ENCODE measurements at places on chromosomes 1 and 21. TPM values are rescaled to one million over a fixed set of nuclear protein-coding genes. Genes with fewer than 3 reads are reported as not detected.

GRCh38 chr1:239868058-239868832, 223.4 kb upstream of the FMN2 start:
- no peaks in the 10 kb centered on the region for H3K36me3 ChIP-seq
- DNase-seq = no peak
- H3K4me1 ChIP-seq = no peaks in the 10 kb centered on the region
- no peak overlapping the region for H3K27ac ChIP-seq
- no peak overlapping the region for H3K4me3 ChIP-seq
- H3K27me3 ChIP-seq = no peaks in the 10 kb centered on the region

DNA sequence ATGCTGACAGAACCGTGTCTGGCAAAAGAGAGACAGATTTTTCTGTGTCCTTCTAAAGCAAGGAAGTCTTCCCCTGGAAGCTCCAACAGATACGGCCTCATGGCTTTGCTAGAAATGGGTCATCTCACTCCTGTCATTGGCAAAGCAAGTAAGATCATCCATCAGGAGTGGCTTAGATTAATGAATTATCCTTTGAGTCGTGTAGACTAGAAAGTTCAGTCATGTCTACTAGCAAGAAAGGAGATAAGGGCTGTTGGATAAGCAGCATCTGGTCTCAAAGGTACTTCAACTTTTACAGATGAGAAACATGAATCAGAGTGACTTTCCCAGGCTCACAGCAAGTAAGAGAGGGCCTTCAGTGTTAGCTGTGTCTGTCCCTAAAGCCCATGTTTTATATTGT, 3.4 kb upstream of the AGO3 start:
- peaks cover 15% of the 10 kb centered on the region for H3K4me1 ChIP-seq
- no peak for DNase-seq
- H3K27me3 ChIP-seq = no peaks in the 10 kb centered on the region
- H3K4me3 ChIP-seq = no peak overlapping the region

DNA sequence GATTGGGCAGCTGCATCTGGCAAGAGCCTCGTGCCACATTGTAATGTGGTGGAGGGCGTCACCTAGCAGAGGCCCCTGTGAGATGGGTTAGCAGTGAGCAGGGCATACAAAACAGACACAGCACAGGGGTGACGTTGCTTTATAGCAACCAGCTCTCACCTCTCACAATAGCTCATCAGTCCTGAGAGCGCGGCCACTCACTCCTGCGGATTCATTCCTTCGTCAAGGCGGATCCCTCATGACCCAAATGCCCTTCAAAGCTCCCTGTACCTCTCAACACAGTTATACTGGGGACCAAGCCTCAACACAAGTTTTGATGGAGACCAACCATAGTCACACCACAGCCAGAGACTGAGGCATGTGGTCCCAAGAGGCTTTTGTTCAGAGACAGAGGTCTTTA, 22.9 kb downstream of the SLC37A1 start:
- DNase-seq = no peak
- H3K27ac ChIP-seq = no peak overlapping the region
- H3K36me3 ChIP-seq = no peaks in the 10 kb centered on the region
- H3K4me1 ChIP-seq = peaks cover 34% of the 10 kb centered on the region
- no peaks in the 10 kb centered on the region for H3K27me3 ChIP-seq
- no peak overlapping the region for H3K4me3 ChIP-seq

The SLC16A1 gene
- 26.5 TPM for total RNA-seq

The MTMR11 gene
- 4.3 TPM for total RNA-seq

All from gastrocnemius medialis (tissue), 4 donors.